ENCODE measurements at places on chromosomes 5 and 9.

- no peak for DNase-seq
Measured at GRCh38 chr5:122412966-122413365, 100.9 kb downstream of the SNCAIP start.

GRCh38 chr5:158511454-158511853 is 588.3 kb downstream of the EBF1 start:
- no peak for DNase-seq

DNA sequence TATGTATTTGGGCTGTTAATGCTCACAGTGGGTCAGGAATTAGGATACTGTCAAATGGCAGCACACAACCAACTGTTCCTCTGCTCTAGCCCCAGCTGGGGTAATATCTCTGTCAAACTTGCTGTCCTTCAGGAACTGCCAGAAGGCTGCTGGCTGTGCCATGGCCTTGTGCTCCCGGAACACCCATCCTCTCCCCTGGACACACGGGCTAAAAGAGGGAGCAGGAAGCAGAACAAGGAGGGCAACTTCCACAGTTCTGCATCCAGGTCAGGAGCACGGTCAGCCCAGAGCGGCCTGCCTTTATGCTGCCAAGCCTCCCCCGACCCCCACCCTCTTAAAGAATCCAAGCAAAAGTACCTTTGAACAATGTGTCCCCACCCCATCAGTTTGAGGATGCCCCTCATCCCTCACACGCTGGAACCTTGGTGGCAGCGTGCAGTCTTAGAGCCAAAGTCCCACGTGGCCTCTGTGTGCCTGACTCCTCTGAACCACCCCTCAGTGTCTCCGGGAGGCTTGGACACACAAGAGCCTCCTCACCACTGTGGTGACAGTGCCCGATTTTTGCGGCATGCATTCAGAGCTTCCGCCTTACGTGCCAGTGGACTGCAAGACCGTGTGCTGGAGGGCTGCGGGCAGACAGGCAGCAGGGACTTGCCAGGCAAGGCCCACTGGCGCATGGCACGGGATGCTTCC is 60.8 kb downstream of the PSMB7 start:
- DNase-seq: no peak

DNA sequence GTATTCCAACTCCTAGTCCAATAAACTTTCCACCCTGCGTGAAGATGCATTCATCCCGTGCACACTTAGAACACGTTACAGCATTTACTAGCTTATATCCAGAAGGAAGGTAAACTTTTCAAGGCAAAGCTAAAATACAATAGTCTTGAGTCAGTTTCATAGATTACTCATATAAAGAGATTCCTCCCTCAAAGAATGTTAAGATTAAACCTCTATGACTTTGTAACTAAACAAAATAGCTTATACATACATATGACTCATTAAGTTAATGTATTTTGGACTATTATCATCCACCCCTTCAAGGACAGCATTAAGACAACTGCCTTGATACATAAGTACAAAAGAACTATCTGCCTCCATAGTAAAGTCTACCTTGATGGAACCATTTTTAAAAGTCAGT is 36.1 kb downstream of the TLE1 start:
- DNase-seq: no peak

GRCh38 chr9:87447547-87448432 is 49.9 kb upstream of the DAPK1 start:
- DNase-seq: no peak

DNA sequence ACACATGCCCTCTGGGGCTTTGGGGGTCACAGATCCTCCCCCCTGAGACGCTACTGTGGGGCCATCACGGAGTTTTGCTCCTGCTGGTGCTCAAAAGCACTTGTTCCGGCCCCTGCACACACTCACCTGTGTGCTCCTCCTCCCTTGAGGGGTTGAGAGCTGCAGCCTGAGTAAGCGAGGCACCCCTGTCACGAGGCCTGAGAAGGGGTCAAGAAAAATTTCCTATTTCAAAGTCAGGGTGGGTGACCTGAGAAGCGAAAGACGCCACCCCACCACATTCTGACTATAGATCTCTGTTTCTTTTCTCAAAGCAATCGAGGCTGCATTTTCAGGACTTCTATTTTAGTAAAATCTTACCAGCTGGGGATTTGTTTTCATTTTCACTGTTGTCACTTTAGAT is 138.5 kb downstream of the DCP2 start:
- DNase-seq: no peak

GRCh38 chr9:124307379-124308030 is 49.8 kb downstream of the NEK6 start:
- no peak for DNase-seq

DNA sequence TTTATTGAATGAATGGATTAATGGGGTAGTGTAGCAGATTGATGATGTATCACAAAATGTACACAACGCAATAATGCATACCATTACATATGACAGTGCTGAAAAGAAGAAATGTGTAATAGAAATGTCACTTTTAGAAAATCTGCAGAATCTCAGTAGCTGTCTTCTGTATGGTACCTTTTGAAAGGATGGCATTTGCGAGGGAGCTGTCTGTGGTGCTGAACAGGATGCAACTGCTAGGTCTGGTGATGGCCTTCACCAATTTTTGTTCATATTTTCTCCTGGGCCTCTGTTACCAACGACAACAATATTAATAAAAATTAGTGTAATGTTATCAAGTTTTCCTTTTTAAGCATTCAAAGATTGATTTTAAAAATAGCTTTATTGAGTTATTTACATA is 36.2 kb upstream of the OTULIN start:
- peak; percentile 3 for DNase-seq

- no peak for DNase-seq
Measured at GRCh38 chr9:99222416-99223270, 561 bp downstream of the SEC61B start.

GRCh38 chr5:30479104-30479503 is 714.4 kb upstream of the CDH6 start:
- no peak for DNase-seq

DNA sequence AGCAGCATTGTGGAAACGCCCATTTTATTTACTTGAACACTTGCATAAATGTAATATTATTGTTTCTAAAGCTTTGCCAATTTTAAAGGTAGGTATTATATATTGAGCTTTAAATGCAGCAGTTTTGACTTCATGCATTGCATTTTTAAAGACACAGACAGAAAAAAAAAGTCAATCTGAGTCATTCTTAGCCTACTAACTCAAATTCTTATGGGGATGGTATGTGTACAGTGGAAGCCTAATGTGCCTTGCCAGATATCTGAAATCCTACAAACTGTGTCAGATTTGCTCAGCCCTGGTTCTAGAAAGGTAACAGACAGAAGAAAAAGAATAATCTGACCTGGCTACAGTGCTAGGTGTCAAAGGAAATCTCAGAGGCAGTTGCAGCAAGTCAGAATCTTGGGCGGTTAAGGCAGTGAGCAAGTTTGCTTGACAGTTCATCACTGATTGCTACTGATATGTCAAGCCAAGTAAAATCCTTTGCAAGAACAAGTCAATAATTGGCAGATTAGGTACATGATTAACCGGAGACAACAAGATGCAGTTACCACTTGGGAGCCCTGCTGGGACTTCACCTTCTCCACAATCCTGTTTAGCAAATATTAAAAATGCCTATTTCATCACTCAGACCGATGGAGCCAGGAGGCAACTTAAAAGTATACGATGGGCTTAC is 224.8 kb upstream of the WWC1 start:
- no peak for DNase-seq

GRCh38 chr5:7320701-7321301 is 75.1 kb upstream of the ADCY2 start:
- no peak for DNase-seq

DNA sequence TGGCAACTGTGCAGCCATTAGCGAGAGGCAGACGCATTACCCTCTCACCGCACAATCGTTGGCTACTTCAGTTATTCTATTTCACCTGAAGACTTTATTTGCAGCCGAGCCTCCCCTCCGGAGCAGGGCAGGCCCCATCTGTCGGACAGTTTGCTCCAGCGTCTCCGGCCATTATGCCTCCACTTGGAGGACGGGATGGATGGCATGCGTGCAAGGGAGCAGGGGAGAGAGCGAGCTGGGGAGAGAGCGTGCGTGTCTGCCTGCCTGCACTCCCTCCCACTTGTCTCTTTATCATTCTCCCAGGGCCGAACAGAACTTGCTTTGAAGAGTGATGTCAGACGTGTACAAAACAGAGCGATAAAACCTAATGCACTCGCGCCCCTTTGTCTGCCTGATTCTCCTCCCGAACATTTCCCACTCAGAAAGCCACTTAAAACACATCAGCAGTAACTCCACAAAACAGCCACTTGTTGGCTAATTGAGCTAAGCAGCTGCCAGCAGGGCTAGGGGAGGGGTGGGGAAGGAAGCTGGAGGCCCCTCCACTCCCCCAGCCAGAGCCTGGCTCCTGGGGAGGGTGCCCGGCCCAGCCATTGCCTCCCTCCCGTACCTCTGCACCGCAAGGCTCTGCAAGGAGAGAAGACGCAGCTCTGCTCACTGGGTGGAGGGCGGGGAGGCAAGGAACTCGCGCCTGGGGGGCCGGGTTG is 43.4 kb upstream of the FUBP3 start:
- DNase-seq: no peak

DNA sequence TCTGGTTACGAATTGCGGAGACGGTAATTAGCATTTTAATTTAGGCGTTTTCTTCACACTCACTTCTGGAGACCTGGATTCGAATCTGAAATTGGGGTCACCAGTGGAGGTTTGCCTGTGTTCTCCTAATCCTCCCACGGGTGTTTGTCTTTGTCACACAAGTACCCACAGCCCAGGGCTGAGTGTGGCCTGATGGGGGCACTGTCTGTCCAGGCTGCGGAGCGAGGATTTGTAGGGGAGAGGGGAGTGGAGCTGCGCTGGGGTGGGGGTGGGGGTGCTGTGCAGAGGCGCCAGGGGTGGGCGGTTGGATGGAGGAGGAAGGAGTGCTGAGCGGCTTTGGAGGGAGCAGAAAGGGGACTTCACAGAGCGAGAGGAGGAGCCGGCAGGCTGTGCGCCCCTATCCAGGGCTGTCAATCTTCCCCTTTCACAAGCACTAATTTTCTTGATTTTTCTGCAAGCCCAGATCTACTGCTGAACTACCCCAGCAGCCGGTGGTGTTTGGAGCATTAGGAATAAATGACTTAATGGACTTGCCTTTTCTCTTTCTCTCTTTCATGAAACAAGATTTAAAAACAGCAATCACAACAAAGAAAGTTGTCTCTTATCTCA is 53.1 kb downstream of the TSPAN17 start:
- no peak for DNase-seq

DNA sequence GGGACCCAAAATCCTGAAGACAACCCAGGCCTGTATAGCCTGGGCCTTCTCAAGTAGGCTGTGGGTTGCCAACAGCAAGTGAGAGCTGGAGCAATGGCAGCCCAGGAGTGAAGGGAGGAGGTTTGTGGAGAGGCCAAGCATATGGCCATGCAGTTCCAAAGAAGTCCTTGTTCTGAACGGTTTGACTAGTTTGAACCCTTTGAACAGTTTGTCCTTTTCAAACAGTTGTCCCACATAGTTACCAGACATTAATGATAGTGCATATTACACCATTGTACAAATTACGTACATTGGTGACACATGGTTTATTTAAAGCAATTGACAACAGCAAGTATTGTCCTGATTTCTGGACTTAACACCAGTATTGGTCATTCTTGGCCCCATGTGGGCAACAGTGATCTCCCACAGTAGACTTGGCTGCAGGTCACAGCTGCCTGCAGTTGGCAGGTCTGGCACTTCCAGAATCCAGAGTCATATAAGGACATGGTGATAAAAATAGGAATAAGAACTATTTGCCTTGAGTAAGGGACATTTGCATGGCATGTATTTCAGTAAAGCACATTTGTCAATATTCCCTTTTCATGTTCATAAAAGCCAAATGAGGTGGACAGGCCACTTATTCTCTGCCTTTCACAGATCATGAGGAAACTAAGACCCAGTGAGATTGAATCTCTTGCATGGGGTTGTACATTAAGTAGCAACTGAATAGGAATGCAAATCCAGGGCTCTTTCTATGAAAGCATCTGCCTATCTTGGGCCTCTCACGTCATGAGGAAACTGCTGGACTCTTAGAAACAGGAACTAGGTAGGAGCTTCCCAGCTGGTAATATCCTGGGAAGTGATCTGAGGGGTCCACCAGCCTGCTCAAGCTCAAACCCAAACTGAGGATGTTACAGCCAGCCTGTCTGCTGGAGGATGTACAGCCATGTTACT is 30.3 kb downstream of the SLC25A48 start:
- no peak for DNase-seq

GRCh38 chr9:89888677-89889076 is 283.9 kb downstream of the GADD45G start:
- DNase-seq: no peak

DNA sequence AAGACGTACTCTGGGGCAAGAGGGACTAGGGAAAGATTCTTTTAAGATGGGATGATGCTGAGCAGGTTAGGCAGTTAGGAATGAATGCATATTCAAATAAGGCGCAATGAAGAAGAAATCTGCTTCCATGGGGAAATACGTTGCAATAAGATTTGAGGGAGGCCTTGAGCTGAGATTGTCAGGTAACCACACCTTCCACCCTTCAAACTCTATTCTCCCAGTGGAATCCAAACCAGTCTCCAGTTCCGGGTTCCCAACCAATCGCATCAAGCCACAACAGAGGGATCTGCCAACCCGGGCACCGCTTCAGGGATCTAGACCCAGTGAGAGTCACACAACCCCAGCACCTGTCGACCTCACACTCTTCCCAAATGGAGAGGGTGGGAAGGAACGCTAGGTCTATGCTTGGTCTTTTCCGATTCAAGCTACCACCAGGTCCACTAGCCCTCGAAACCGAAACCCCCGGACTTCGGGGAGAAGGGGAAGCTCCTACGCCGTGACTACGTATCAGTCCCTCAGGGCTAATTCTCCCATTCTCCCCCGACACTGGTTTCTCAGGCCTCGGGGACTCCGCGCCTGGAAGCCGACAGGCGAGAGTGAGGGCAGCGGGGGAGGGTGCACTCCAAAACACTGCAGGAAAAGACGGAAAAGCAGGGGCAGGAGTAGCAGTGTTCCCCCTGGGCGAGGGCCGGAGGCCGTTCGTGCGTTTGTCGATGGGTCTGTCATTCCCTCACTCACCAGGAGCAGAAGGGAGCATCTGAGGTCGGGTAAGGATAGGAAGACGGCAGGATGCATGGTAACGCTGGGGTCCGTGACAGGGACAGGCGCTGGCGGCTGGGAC is 534 bp downstream of the ERP44 start:
- DNase-seq: peak; percentile 23

GRCh38 chr5:145587308-145587672 is 247.9 kb downstream of the PRELID2 start:
- no peak for DNase-seq

DNA sequence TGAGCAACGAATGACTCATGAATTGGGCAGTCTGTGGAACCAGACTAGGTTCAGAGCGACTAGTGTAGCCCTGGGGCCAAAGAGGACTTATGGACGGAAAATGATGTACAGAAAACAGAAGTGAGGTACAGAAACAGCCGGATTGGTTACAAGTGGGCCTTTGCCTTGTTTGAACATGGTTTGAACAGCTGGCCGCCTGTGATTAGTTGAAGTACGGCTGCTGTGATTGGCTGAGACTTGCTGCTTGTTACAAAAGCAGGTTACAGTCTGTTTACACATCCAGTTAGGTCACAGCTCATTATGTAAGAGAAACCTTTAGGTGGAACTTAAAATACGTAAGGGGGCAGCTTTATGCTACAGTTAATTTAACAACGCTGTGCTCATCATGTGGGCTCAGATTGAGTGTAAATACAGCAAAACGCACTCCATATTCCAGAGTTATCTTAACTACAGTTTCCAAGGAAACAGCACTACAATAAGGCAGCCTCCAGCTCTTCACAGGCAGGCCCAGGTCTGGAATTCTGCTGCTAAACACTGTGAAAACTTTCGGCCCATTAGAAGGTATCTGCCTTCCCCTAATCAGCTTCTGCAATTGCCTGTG is 6.5 kb downstream of the AMACR start:
- no peak for DNase-seq

- no peak for DNase-seq
Measured at GRCh38 chr9:129309041-129309430, 131.0 kb upstream of the IER5L start.

- DNase-seq: no peak
Measured at GRCh38 chr5:108060340-108060739, 321.6 kb downstream of the FBXL17 start.
